Cerebellum (tissue), 4 donors: ENCODE measurements at places on chromosomes 13 and 19. TPM values are rescaled to one million over a fixed set of nuclear protein-coding genes. Genes with fewer than 3 reads are reported as not detected.

DNA sequence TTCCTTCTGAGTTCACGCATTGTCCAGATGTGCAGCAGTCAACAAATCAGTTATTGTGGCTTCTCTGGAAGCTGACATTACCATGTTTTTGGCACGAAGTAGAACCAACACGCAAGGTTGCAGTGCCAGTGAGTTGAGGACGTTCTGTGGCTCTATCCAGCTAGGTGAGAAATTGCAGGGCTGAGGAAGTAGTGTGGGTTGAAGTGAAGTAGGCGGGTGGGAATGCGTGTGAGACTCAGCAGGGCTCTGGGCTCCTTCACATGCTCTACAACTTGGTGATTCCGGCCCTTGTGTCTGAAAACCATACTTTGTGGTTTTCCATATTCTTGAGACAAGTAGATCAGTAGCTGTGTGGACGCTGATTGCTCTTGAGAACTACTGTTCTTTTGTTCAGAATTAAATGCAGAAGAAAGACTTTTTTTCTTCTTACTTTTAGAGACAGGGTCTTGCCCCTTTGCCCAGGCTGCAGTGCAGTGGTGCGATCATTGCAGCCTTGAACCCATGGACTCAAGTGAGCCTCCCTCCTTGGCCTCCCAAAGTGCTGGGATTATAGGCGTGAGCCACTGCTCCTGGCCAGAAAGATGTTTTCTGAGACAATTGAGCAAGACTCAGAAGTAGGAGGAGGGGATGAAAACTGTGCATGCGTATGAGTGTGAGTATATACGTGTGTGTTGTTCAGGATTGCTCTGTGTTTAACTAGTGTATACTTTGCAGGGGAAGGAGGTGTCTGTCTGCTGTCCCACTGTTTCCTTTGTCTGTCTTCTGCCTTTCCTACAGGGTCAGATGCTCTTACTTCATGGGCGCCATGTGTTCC is 46.2 kb downstream of the GATAD2A start:
- DNase-seq: no peak

Gene SLITRK6
- 13.9 TPM for total RNA-seq

GRCh38 chr19:31518216-31519020 is 169.2 kb upstream of the TSHZ3 start:
- DNase-seq: no peak

Gene TMEM150B
- 0.73 TPM for total RNA-seq

Gene ZNF426
- total RNA-seq: 21.1 TPM

GRCh38 chr13:46554951-46555350 is 2.0 kb downstream of the LRCH1 start:
- DNase-seq: no peak

DNA sequence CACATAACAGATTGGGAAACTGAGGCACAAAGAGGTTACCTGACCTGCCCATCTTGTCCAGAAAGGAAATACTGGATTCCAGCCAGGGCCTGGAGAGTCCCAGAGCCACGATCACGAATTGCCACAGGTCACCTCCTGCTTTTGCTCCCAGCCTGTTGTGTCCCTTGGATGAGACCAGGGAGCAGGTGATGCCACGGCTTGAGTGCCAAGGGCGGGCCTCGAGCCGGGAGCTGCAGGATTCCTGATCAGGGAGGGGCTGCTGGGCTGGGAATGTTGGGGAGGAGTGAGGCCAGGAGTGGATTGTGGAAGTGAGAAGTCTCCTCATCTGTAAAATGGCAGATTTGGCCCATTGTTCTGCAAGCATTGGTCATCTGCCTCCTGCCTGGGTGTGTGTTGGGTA is 29.4 kb downstream of the DNM2 start:
- peak; percentile 74 for DNase-seq

GRCh38 chr13:35838356-35838755 is 292.8 kb downstream of the DCLK1 start:
- no peak for DNase-seq

Gene SMG9
- total RNA-seq: 17.1 TPM

Gene ERICH4
- not detected for total RNA-seq

DNA sequence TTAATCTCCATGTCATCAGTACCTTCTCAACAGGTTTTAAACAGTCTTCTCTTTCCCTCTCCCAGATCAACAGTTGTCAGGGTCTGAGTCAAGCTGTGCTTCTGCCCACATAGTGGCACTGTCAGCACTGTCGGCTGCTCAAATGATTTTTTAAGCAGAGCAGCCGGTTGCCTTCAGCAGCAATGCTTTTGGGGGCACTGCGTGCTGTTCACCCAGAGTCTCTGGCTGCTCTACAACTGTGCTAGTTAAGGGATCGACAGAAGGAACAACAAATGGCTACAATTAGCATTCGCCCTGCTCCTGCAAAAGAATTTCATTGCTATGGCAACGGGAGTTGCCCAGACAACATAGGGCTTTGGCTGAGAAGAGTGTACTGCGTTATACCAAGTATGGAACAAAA is 412.9 kb downstream of the DIAPH3 start:
- peak; percentile 57 for DNase-seq

Gene FBXO27
- total RNA-seq: 6.4 TPM

Gene HIF3A
- 19.9 TPM for total RNA-seq

GRCh38 chr13:111846391-111847159 is 220.4 kb upstream of the SOX1 start:
- no peak for DNase-seq

- no peak for DNase-seq
Observed at GRCh38 chr19:1287354-1288225, 1.9 kb downstream of the EFNA2 start.

Gene IGSF23
- not detected for total RNA-seq

Gene IGFL2
- 1.2 TPM for total RNA-seq

DNA sequence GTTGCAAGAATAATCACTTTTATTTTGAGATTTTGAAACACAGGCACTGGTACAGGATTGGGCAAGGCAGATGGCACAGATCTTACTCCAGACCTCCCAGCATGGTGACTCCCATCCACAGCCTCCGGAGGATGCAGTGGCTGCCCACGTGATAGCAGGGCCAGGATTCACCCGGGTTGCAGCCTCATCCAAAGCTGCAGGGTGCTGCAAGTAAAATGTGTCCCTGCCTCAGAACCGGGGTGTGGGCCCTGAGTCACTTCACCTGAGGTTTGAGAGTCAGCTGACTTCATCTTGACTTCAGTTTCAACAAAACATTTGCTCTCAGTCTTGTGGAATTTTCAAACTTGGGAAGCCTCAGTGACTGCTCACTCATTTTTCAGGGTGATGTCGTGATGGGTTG is 201.9 kb downstream of the FGF9 start:
- DNase-seq: no peak

- DNase-seq: no peak
Observed at GRCh38 chr13:36124236-36124822, 6.9 kb downstream of the DCLK1 start.

Gene CGB2
- total RNA-seq: not detected

GRCh38 chr19:29505097-29505824 is 20.5 kb upstream of the VSTM2B start:
- DNase-seq: no peak

Gene MBD3L3
- not detected for total RNA-seq

DNA sequence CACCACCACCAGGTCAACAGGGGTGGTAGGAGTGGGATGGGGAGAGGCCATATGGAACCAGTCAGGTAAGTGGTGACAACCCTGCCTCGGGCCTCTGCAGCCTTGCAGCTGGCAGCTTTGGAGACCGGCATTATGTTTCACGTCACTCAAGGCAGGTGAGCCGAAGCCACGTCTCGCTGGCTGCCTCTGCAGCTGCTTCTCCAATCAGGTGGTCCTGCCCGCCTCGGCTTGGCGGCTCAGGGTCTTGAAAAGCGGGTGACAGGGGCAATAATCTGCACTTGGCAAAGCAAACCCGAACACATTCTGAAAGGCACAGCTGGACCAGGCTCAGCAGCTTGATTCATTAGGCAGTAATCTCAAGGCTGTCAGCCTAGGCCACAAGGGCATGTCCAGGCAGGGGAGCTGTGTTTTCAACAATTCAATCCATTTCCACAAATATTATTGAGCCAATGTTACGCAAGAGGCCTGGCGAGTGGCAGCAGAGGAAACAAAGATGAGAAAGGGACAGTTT is 77.4 kb upstream of the PCDH8 start:
- DNase-seq: no peak

DNA sequence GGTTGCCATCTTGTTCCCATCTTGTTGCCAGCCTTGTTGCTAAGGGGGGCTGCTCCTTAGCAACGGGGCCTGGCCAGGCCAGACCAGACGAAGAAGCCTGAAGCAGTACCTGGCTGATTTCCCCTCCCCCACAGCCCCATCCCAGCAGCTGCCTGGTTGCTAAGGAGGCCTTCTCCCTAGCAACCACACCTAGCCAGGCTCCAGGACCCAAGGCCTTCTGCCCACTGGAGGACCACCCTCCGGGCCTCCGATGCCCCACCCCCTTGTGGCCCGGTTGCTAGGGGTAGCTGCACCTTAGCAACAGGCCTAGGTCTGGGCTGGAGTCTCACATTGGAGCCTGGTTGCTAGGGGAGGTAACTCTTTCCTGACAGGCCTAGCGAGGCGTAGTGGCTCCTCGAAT is 3.9 kb downstream of the PRRG2 start:
- DNase-seq: no peak

- no peak for DNase-seq
Observed at GRCh38 chr19:4347521-4347920, 4.2 kb downstream of the MPND start.

GRCh38 chr13:45847554-45848224 is 3.9 kb downstream of the SIAH3 start:
- no peak for DNase-seq

Gene FOXA3
- total RNA-seq: not detected

DNA sequence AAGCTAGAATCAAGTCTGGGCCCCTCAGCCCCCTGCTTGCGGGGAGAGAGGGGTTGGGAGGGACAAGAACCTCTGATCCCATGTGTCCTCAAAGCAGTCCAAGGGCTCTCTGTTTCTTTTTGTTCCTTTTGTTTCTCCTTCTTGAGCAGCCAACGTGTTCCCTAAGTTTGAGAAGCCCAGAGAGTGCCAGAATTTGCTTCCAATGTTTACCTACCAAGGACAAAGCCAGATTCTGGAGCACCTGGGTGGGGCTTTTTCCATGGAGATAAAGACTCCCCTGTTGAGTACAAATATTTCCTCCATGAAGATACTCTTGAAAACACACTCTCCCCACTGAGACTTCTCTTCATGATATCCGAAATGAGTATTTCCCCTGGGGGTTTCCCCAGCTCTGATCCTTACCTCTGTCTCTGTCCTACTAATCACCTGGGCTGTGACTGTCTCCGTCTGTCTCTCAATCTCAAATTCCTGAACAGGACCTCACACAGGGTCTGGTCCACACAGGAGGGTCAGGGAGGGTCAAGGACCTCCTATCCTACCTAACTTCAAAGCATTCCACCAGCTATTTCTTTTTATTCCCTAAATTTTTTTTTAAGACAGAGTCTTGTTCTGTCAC is 27.4 kb downstream of the CD177 start:
- DNase-seq: no peak

Gene ZNF599
- total RNA-seq: 11.0 TPM

DNA sequence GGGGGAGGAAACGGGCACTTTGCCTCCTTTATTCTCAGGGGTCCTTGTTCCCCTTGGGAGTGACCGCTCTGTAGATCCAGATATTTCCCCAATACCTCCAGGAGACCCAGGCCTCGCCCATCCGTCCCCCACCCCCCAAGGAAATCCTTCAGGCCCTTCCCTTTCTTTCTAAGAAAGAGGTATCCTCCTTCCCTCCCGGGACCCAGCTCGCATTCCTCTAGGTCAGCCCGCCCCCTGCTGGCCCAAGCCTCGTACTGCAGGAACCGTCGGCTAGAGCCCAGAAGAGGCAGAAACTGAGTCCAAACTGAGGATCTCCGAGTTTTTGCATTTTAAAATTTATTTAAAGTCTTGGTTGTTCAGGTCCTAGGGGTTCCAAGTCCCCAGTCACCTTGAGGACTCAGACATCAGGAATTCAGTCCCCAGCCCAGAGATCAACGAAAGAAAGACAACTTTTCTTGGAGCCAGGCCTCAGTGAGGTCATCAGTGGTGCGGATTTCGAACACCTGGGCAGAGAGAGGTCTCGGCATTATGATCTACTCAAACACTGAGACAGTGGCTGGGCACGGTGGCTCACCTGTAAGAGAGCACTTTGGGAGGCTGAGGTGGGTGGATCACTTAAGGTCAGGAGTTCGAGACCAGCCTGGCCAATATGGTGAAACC is 7.5 kb upstream of the LRFN1 start:
- DNase-seq: peak; percentile 89

Gene ATP4B
- not detected for total RNA-seq

DNA sequence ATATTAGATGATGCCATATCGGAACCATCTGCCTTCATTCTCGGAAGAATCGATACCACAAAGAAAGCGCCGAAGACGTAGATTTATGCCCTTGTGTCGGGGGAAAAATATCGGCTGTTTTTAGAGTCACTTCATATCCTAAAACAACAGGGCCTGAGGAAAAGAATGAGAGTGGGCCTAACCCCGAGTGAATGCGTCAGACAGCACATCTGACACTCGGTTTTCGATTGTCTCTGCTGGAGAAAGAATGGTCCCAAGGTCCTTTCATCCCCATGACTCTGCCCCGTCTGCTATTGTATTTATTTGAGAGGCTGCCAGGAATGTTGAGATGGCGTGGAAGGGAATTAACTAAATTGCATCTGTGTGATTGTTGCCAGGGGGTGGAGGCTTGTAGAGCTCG is 46.1 kb downstream of the CHST8 start:
- no peak for DNase-seq

DNA sequence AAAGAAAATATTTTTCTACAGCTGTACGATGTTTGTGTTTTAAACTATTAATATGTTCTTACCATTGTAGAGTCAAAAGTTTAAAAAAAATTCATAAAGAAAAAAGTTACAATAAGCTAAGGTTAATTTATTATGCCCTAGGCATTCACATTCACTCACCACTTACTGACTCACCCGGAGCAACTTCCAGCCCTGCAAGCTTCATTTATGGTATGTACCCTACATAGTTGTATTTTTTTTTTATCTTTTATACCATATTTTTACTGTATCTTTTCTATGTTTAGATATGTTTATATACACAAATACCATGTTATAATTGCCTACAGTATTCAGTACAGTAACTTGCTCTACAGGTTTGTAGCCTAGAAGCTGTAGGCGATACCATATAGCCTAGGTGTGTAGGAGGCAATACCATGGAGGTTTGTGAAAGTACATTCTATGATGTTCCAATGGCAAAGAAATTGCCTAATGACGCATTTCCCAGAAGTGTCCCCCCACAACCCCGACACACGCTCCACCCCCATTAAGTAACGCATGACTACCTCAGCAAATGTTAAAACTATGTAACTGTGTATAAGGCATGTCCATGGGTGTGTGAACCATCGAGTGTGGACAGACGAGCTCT is 60.4 kb downstream of the SLITRK6 start:
- DNase-seq: no peak

GRCh38 chr13:113607056-113607888 is 22.7 kb downstream of the TFDP1 start:
- peak; percentile 69 for DNase-seq

- DNase-seq: no peak
Observed at GRCh38 chr19:51337141-51337860, 4.6 kb downstream of the VSIG10L start.

Gene LCP1
- total RNA-seq: 5.7 TPM
